ENCODE measurements at places on chromosomes 5 and 9. TPM values are rescaled to one million over a fixed set of nuclear protein-coding genes. Genes with fewer than 3 reads are reported as not detected.

GRCh38 chr9:83144492-83144891 lies 81.5 kb upstream of the RASEF start:
- no peaks in the 10 kb centered on the region for H3K4me1 ChIP-seq
- no peaks in the 10 kb centered on the region for H3K36me3 ChIP-seq
- H3K4me3 ChIP-seq, result no peak overlapping the region
- H3K27me3 ChIP-seq, result no peaks in the 10 kb centered on the region
- H3K27ac ChIP-seq, result no peak overlapping the region
- no peak for DNase-seq

FAM13B gene
- polyA plus RNA-seq, result 5.8 TPM

NEUROG1 gene
- not detected for polyA plus RNA-seq

GRCh38 chr5:10736354-10736753 lies 24.7 kb downstream of the DAP start:
- no peak overlapping the region for H3K4me3 ChIP-seq
- no peak overlapping the region for H3K27ac ChIP-seq
- no peaks in the 10 kb centered on the region for H3K4me1 ChIP-seq
- DNase-seq, result no peak

- H3K4me1 ChIP-seq, result peaks cover under 1% of the 10 kb centered on the region
- DNase-seq, result peak; percentile 92
- peaks cover 18% of the 10 kb centered on the region for H3K27me3 ChIP-seq
- peaks cover 12% of the 10 kb centered on the region for H3K36me3 ChIP-seq
These were observed 1.7 kb downstream of the MYORG start for GRCh38 chr9:34374905-34375552.

GRCh38 chr9:4258320-4259090 lies 41.4 kb downstream of the GLIS3 start:
- DNase-seq, result no peak
- H3K4me3 ChIP-seq, result no peak overlapping the region
- no peaks in the 10 kb centered on the region for H3K27me3 ChIP-seq
- H3K4me1 ChIP-seq, result no peaks in the 10 kb centered on the region
- H3K27ac ChIP-seq, result no peak overlapping the region

CMYA5 gene
- 1.3 TPM for polyA plus RNA-seq

GRCh38 chr5:160287378-160288051 lies 24.8 kb downstream of the CCNJL start:
- peak overlapping the region; percentile 46 for H3K27ac ChIP-seq
- peaks cover 2% of the 10 kb centered on the region for H3K4me1 ChIP-seq
- H3K27me3 ChIP-seq, result no peaks in the 10 kb centered on the region
- no peak overlapping the region for H3K4me3 ChIP-seq
- H3K36me3 ChIP-seq, result no peaks in the 10 kb centered on the region

DNA sequence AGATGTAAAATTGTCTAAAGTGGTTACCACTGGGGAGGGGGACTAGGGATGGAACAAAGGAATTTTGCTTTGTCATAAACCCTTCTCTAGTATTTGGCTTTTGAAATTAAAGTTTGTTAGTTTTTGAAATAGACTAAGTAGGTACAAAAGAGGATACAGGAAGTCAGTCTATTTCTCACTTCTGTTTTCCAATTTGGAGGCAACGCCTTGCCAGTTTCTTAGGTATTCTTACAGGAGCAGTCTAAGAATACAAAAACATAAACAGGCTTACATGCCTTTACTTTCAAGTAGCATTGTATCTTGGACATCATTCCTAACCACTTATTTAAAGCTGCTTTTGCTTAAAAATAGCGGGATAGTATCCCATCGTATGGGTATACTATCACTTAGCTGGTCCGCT lies 34.4 kb downstream of the ALG2 start:
- no peak overlapping the region for H3K27ac ChIP-seq
- H3K4me3 ChIP-seq, result no peak overlapping the region
- no peaks in the 10 kb centered on the region for H3K27me3 ChIP-seq
- no peak for DNase-seq
- H3K4me1 ChIP-seq, result peaks cover 2% of the 10 kb centered on the region
- no peaks in the 10 kb centered on the region for H3K36me3 ChIP-seq

DNA sequence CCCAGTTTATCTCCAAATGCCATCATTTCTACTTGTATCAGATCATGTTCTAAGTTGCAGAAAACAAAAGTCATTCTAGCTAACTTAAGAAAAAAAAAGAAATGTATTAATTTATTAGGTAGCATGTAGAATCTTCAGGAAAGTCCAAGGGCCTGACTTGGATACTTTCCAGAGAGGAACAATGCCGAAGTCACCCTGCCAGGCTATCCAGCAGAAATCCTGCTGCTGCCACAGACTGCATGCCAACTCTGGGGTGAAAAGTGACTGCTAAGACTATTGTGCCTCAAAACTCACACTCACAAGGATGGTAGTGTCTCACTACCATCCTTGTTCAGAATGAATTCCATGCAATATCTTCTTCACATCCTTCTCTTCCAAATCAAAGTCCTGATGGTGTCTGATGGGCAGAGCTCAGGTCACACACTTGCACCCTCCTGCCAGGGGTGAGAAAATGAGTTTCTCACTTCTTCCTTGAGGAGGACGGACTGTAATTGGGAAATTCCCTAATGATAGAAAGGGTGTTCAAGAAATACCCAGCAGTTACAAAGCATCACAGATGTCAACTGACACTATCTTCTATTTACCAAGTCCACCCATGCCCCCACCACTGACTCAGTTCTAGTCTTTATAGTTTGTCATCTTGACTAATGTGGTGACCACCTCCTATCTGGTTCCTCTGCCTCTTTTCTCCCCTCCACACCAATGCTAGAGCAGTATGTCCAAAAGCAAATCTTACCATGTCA lies 279.4 kb downstream of the CWC27 start:
- H3K27me3 ChIP-seq, result no peaks in the 10 kb centered on the region
- no peak overlapping the region for H3K27ac ChIP-seq
- no peaks in the 10 kb centered on the region for H3K4me1 ChIP-seq
- H3K4me3 ChIP-seq, result no peak overlapping the region
- H3K36me3 ChIP-seq, result no peaks in the 10 kb centered on the region

IL4 gene
- polyA plus RNA-seq, result not detected

DNA sequence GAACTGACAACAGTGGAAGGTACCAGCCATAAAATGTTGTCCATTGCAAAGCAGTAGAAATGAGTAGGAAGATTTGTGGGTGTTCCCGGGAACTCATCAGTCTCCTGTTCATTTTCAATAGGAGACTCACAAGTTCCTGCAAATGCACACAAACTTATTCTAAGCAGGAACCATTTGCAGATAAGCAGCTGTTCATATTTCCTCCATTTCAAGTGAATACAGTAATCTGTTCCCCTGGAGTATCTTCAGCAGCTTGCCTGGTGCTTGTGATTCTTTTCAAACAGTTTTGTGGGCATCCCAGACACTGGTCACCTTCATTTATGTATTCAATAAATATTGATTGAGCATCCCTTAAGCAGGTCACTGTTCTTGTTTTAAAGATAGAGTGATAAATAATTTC lies 1315.5 kb upstream of the C9orf72 start:
- no peaks in the 10 kb centered on the region for H3K27me3 ChIP-seq
- H3K27ac ChIP-seq, result no peak overlapping the region
- H3K4me1 ChIP-seq, result no peaks in the 10 kb centered on the region
- no peaks in the 10 kb centered on the region for H3K36me3 ChIP-seq
- no peak for DNase-seq

DNA sequence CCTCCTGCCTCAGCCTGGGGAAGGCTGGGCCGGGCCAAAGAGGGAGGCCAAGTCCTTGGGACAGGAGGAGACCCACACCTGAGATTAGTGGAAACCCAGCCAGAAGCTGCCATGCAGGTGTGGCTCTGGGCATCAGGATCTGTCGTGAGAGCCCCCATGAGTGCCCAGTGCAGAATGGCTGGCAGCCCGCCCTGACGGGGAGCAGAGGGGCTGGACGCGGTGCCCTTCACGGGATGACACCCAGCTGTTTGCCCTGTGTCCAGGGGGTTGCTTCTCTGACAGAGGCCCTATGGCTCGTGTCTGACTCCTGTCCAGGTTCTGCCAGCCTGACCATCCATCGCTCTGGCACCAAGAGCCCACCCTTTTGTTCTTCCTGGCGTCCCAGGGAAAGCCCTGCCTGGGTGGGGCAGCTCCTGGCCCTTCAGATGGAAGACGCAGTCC lies 8.5 kb downstream of the DIPK1B start:
- H3K27ac ChIP-seq, result peak overlapping the region; percentile 37
- H3K4me1 ChIP-seq, result no peaks in the 10 kb centered on the region
- DNase-seq, result no peak
- peaks cover 60% of the 10 kb centered on the region for H3K36me3 ChIP-seq
- no peak overlapping the region for H3K4me3 ChIP-seq

Data from small intestine (tissue), 16 donors.